Activated CD4-positive, alpha-beta T cell treated with anti-CD3 and anti-CD28 coated beads, Interleukin-2, amount 50 U/mL, for 16 hours (primary cell): ENCODE measurements at places on chromosomes 7 and 10.

DNA sequence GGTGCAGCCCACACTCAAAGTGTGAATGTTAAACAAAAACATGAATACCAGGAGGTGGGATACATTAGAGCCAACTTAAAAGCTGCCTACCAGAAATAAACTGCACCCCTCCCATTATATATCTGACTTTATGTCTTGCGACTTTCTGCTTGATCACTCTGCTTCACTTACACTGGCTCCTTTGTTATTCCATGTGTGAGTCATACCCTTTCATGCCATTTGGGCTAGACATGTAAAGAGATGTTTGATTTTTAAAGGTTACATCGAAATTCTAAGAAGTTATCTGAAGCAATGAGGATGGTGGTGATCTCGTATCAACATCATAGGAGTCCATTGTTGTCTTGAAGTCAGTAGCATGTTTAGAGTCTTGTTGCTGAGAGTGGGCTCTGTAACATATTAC is 31.6 kb upstream of the ETV1 start:
- DNase-seq, result no peak

- no peak for DNase-seq
Observed at GRCh38 chr10:114288424-114289095, 49.5 kb downstream of the VWA2 start.

- DNase-seq, result no peak
Observed at GRCh38 chr10:69218831-69219230, 1.3 kb upstream of the HKDC1 start.

DNA sequence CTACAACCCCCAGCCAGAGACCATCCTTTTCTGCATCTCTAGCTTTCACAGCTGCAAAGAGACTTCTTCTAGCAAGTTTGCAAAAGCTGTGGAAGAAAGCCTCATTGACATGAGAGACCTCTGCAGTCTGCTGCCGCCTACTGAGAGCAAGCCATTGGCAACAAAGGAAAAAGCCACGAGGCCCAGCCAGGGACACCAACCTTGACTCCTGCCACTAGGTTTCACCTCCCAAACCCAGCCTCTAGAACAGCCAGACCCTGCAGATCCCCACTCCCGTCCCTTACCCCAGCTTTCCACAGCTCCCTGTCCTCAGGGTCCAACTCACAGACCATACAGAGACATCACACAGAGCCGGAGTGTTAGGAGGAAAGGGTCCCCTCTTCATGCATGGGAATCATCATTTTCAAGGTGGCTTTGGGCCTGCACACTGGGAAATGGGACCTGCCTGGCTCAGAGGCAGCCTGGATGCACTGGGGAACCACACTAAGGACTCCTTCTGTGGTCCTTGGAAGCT is 14.6 kb upstream of the C10orf53 start:
- DNase-seq, result no peak

GRCh38 chr7:140898786-140899536 is 25.8 kb downstream of the BRAF start:
- no peak for DNase-seq

- no peak for DNase-seq
Observed at GRCh38 chr10:6624392-6624791, 44.3 kb upstream of the PRKCQ start.

DNA sequence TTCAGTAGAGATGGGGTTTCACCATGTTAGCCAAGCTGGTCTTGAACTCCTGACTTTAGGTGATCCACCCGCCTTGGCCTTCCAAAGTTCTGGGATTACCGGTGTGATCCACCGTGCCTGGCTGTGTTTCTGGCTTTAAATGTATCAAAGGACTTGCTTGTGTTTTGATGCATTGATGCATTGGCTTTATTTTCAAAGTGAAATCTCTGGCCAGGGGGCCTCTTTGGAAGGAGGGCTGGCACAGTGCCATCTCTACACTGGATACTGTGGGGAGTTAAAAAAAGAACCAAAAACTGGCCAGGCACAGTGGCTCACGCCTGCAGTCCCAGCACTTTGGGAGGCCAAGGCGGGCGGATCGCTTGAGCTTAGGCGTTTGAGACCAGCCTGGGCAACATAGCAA is 16.0 kb downstream of the MNX1 start:
- no peak for DNase-seq

GRCh38 chr10:3172081-3172445 is 519 bp downstream of the PITRM1 start:
- DNase-seq, result peak; percentile 50

- no peak for DNase-seq
Observed at GRCh38 chr7:20122073-20122472, 95.1 kb downstream of the MACC1 start.

DNA sequence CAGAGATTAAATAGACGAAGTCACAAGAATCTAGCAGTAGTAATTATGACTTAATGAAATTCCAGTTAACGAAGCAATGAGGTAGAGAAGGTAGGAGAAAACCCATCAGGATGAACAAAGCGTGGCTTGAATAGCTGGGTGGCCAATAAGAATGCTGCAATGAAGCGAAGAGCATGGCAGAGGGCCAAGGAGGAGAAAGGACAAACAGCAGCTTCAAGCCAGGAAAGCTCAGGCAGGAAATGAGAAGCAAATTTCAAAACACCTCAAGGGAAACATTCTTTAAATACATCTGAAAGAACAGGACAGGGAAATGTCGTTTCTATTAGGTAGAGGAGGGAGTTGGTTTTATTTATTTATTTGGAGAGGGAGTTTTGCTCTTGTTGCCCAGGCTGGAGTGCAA is 122.5 kb downstream of the KIAA1217 start:
- DNase-seq, result no peak

GRCh38 chr7:1638215-1638661 is 31.8 kb upstream of the ELFN1 start:
- DNase-seq, result no peak

GRCh38 chr10:6497620-6498019 is 82.5 kb downstream of the PRKCQ start:
- DNase-seq, result no peak

DNA sequence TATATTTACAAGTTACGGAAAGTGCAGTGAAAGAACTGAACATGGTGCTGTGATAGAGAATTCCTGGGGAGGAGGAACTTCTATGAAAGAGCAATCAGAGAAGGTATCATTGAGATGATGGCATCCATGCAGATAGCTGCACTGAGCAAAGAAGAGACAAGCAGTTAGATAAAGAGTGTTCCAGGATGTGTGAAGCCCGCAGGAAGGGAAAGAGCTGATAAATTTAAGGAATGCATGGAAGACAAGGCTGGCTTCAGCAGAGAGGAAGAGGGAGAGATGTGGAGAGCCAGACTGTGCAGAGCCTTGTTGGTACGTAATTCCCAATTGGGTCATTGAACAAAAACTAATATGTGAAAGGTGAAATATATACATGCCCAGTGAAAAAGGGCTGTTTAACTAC is 538.9 kb downstream of the INHBA start:
- DNase-seq, result no peak

GRCh38 chr7:1992554-1992953 is 240.2 kb downstream of the MAD1L1 start:
- no peak for DNase-seq

DNA sequence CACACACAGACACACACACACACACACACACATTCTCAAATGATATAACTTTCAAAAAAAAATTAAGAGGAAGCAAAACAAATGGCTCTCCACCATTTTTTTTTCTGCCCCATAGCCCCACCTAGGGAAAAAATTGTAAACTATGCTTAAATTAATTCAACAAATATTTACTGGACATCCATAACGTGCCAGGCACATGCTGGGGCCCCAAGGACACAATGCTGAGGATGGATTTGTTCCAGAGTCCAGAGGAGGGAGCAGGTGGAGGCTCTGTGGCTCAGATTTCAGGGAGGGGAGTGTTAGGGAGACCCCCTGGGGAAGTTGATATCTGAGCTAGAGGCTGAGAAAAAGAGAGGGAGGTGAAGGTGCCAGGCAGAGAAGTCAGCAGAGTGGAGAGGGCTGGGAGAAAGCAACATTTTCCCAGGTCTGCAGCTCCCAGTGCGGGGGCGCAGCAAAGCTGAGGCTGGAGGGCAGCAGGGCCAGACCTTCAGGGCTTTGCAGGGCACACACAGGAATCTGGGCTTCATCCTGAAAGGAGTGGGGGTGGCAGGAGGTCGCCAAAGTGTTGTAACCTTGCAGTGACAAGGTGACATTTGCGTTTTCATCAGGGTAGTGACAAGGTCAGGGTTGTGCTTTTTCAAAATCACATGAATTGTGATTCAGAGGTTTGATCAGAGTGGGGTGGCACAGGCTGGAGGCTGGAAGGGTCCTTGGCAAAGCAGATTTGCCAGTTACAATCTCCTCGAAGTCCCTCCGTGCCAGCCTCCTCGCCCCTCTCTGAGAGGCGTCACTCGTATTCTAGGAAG is 261.6 kb downstream of the WDR11 start:
- DNase-seq, result no peak

- no peak for DNase-seq
Observed at GRCh38 chr10:102400076-102400475, 4.6 kb downstream of the NFKB2 start.

DNA sequence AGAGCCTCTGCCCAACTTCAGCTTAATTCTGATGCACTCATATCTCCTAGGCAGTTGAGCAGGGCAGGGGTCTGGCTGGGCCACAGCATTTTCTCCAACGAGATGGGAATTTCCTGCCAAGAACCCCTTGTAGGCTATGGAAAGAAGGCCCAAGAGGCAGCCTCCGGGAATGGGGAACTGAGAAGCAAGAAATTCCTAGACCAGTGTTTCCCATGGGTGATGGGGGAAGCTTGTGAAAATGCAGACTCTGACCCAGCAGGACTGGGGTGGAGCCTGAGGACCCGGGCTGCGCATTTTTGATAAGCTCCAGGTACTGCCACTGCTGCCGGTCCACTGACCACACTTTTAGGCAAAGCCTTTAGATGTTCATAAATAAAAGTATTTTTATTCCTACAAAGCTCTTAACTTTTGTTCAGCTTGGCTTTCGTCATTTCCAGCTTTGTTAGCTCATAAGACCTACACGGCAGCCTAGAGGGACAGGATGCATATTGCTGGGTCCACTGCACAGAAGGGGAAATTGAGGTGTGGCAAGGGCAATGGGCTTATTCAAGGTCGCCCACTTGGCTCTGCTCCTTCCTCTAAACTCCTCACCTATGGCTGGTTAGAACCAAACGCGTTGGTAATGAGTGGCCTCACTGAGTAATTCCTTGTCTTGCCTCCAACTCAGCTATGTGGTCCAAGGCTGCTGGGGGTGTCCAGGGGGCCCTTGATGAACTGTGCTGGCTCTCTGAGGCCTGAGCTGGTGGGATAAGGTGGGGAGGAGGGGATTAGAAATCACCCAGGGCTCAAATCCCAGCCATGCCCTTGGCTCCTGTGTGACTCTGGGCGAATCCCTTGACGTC is 29.5 kb downstream of the ZCCHC24 start:
- DNase-seq, result no peak

DNA sequence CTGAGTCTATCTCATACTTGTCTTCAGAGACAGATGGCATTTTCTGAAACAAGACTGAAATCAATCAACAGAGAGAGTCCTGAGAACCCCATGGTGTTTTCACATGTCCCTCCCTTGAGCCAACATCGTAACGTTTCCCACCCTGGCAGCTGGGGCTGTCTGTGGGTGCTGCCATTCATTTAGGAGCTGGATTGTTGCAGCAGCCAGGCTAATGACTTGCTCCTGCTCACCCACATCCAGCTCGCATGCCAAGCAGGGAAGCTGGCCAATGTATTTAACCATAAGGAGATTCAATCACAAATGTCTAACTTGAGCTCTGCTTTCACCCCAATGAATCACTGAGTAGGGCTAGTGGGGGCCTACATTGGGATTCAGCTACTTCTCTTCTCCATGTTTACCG is 146.1 kb downstream of the ADRA2A start:
- DNase-seq, result no peak

DNA sequence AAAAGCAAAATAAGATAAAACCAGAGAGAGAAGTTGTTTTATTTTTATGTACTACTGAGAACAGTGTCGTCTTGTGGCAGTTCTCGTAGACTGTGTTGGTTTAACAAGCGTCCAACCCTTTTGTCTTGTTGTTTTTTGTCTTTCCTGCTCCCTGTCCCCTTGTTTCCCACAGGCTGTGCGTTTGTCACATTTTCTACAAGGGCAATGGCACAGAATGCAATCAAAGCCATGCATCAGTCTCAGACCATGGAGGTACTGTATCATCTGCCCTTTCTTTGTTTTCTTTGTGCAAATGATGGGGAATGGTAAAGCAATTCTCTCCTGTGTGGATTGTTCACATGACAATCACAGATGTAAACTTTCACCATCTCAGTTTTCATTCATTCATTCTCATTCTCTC is 248.8 kb downstream of the CELF2 start:
- DNase-seq, result no peak

DNA sequence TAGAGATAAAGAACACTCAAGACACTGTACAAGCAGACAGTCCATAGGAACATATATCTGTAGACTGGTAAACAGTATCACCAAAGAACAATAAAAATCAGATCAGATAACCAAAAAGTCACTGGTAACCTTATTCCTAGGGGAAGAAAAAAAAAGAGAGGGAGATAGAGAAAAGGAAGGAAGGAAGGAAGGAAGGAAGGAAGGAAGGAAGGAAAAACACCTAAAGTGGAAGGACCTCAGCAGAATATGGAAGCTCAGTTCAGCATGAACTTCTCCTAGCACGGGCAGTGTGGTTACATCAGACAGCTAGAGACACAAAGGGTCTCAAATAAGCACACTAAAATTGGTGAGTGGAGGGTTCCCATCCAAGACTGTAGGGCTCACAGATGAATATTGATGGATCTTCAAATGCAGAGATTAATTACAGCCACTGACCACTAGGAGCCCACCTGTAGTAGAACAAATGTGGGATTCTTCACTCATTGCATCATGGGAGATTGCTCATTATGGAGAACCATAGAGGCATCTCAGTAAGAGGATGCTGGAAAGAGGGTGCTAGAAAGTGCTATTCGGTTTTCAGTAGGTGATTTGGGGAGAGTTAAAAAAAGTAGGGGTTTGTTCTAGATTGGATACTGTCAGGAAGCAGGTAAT is 293.4 kb upstream of the C7orf33 start:
- DNase-seq, result no peak

DNA sequence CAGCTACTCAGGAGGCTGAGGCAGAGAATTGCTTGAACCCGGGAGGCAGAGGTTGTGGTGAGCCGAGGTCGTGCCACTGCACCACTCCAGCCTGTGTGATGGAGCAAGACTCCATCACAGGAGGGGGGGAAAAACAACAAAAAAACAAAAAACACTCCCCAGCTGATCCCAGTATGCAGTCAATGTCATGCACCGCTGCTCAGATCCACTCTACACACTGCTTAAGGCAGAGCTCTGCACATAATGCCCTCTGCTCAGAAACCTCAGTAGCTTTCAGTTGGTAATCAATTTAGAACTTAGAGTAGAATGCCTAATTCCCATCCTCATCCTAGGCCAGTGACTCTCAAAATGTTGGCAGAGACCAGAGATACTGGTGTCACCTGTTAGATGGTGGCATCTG is 43.9 kb downstream of the PDSS1 start:
- no peak for DNase-seq

GRCh38 chr10:100742076-100742771 is 3.2 kb upstream of the PAX2 start:
- no peak for DNase-seq

- DNase-seq, result no peak
Observed at GRCh38 chr7:46279290-46279689, 358.2 kb upstream of the IGFBP3 start.

DNA sequence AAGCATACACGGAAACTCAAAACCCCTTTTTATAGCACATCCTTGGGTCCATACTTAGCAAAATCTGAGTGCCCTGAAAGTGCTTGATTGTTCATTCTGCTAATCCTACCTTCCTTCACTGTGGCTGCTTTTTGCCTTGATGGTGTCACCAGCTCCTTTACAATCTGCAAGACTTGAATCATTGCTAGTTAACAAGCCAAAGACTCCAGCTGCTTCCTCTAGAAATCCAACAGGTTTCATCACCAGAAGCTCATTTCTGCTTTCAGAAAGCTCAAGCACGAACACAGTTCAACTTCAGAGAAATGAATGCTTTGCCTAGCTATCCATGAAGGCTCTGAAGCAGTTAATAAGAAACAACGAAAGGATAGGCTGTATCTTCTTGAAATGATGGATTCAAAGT is 38.0 kb downstream of the USP6NL start:
- no peak for DNase-seq
